Esophagus squamous epithelium (tissue), 5 donors: ENCODE measurements at places on chromosomes 6 and 20.

DNA sequence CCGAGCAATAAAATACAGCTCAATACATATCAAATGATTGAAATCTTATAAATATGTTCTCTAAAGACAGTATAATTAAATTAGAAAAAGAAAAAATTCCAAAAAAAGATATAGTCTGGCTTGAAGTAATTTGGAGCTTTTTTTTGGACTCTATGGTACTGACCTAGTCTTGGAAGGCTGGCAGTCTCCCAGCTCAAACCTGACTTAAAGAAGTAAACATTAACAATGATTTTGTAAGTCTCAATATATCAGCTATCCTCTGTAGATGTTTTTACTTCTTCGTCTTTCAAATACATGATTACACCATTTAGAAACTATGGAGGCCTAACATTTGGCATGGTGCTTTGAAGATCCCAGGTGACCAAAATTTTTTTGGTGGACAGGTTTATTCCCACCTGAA, 14.2 kb downstream of the HINT3 start:
- DNase-seq: no peak

DNA sequence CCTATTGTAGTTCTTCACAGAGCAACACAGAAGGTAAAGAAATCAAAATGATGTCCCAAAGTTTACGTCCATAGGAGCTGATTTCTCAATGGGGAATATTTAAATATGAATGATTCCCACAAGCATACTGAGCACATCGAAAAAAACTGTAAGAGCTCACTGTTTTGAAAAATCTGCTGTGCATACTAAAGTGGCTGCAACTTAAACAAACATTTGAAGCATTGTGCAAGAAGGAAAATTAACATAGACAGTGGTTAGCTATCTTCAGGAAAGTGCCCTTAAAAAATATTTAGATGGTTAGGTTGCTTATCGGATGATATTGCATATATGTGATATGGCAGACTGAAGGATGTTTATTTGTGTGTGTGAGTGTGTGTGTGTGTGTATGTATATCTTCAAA, 747.6 kb downstream of the RFPL4B start:
- no peak for DNase-seq

DNA sequence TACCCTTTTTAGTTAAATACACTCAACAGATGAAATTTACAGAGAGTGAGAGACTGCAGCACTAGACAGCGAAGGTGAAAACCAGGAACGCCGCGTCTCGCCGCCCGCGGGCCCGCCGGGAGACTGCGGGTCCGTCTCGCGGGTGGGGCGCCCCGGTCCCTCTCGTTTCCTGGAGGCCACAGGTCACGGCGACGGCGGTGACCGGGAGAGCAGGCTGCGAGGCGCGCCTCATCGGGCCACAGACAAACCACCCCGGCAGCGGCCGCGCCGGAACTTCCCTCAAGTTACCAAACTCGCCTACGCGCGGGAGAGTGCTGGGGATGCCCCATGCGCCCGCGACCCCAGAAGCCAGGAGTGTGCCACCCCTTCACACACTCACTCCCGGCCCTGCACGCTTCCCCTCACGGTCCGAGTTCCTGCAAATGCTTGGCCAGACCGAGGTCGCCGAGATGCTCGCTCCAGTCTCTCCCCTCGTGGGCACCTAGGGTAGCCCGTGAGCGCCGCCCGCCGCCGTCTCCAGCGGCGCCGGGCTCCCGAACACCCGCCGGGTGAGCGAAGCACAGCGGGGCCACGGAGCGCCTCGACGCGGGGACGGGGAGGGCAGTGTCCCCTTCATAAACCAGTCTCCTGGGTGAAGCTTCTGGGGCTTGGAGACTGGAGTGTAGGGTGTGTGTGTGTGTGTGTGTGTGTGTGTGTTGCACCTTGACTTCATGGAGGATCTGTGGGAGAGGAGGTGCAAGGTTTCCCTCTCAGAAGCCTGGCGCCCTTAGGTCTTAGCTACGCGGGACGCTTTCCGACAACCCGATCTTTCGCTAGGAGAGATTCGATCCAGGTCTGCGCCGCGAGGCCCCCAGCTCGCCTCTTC, 1.4 kb downstream of the BACH2 start:
- no peak for DNase-seq

DNA sequence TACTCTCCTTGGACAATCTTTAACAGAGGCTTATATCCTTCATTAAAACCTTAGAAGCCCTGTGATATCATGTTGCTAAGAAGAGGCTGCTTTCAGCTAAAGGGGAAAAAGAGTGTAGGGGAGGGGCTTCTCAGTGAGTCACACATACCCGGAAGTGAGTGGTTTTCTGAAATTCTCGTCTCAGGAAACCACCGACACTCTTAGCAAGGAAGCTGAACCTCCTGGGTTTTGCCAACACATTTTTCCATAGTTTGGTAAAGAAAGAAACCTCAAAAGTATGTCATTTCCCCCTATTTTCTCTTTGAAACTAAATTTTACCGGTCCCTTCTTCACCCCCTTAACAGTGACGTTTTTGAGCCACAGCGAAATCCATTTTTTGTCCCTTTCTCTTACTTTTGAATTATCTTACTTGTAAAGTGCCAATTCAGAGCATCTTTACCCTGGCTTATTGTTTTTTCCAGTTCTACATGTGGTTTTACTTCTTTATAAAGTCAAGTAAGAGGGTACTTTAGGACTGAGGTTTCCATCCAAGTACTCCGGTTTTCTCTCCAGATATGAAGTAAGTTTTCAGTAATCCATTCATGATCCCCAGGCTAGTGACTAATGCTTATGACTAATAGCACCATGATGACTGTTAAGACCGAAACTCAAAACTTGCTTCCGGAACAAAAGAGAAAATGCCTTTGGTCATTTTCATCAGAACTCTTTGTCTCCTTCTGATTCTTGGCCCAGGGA, 219.3 kb downstream of the ARHGAP18 start:
- no peak for DNase-seq

GRCh38 chr20:48957053-48957481, 35.6 kb downstream of the ARFGEF2 start:
- DNase-seq: no peak

DNA sequence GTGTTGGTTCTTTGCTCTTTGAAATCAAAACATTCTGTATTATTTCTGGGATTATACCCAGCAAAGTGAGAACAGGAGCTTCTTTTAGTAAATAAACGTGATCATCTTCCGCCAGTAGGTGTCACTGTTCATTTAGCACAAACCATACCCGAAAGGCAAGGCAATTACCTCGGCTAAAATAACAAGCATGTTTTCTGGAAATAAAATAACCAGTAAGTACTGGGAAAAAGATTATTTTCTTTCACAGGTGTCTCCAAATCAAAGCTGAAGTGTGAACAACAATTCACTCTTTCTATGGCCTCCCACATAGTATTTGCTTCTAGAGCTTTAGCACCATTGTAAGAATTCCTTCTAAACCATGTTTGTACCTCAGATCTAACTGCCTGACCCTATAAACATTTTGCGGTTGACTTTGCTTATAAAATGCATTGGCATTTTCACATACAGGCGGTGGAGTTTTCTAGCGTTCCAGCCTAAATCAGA, 144.6 kb upstream of the AGPAT4 start:
- no peak for DNase-seq

- DNase-seq: no peak
Measured at GRCh38 chr6:134442073-134442472, 124.2 kb upstream of the SGK1 start.

GRCh38 chr6:154343473-154344308, 12.9 kb downstream of the IPCEF1 start:
- DNase-seq: no peak

DNA sequence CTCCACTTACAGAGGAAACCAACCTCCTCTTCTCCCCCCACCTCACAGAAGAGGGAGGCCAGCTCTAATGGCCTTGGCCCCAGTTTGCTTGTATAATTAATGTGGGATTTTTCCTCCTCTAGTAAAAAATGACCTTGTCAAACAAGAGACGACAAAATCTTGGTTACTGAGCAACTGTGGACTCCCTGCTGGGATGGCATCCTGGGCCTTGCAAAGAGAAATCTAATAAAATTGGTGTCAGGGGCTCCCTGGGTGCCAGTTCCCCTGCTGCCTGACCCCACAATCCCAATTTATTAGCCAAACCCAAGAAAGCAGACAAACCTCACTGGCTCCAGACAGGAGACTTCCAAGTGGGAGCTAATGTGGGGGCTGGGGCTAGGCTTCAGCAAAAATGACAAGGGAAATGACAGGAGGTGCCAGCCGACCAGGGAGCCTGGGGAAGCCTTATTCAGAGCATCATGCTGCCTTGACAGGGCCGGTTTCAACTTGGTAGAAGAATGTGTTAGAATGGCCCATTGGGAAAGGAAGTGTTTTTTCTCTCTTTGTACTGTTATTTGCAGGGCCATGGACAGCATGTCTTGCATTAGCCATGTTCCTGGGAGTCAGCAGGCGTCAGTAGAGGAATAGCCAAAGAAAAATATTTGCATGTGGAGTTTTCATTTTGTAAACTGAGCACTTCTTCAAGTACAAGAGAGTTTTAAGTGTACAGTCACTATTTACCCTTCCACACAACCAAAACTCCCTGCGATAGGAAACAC, 816.9 kb downstream of the DHX35 start:
- no peak for DNase-seq

GRCh38 chr6:157761926-157762325, 61.1 kb upstream of the SNX9 start:
- DNase-seq: no peak

- DNase-seq: no peak
Measured at GRCh38 chr6:46291275-46291633, 120.5 kb upstream of the ENPP5 start.

DNA sequence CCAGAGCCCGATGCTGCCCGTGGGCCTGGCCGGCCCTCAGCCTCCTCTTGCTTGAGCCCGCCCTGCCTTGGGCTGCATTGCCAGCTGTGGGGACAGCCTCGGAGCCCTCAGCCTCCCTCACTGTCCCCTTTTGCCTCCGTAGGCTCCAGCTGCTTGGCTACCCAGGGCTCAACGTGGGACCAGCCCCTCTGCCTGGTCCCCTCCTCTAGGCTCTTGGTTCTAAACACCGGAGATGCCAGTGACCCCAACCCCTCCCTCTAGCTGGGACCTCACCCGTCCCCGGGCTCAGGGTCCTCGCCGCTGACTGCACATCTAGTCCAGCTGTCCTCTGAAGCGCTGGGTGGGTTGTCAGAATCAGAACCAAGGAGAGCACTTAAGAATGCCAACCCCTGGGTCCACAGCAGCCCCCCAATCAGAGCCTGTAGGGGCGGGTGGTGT, 345.2 kb downstream of the ZFAND3 start:
- DNase-seq: no peak
